ENCODE measurements at places on chromosomes 13 and 19. TPM values are rescaled to one million over a fixed set of nuclear protein-coding genes. Genes with fewer than 3 reads are reported as not detected.

The ANO8 gene
- 13.5 TPM for total RNA-seq

DNA sequence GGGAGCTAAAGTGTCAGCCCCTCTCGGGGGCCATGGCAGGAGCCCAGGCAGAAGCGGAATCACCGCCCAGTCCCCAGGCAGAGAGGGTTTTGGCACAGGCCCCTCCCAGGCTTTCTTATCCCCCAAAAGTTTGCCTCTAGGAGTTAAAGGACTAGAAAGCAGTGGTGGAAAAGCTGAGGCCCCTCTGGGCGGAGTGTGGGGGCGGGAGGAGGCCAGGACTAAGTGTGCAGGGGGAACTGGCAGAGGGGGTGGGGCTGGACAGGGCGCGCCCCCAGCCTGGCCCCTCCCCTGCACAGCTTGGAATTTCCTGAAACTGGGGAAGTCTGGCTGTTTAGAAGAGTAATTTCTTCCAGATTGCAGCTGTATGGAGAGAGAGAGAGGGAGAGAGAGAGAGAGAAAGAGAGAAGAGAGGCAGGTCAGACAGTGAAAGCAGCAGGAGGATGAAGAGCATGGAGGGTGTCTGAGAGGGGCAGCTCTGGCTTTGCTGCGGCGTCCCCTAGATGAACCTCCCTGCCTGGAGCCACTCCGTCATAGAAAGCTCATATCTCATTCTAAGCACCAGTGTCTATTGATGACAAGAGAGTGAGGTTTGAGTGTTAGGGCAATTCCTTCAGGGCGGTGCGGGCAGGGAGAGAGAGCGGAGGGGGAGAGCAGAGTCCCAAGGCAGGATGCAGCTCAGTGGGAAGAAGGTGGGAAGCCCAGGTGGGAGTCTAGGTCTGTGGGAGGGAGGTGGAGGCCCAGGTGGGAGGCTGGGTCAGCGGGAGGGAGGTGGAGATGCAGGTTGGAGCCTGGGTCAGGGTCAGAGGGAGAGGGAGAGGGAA is at the start of gene CDC42EP5:
CDC42EP5 (minus strand) TSS at position 226 of the 821 bp plus-strand sequence. CDS start 7,749 bp downstream, outside the sequence.
- no peak for DNase-seq

The ZNF492 gene
- not detected for total RNA-seq

GRCh38 chr13:97526556-97526955 is 92.6 kb downstream of the RAP2A start:
- no peak for DNase-seq

The GPR12 gene
- not detected for total RNA-seq

The GRAMD1A gene
- total RNA-seq, result 133 TPM

- peak; percentile 30 for DNase-seq
These were observed 452 bp downstream of the PIAS4 start for GRCh38 chr19:4007836-4008539.

GRCh38 chr13:99751517-99752199 is 219.9 kb downstream of the ZIC5 start:
- no peak for DNase-seq

- DNase-seq, result no peak
These were observed 27.1 kb downstream of the ACTN4 start for GRCh38 chr19:38674388-38675171.

The ZNF816 gene
- 8.6 TPM for total RNA-seq

GRCh38 chr13:42656161-42656560 is 82.2 kb downstream of the TNFSF11 start:
- DNase-seq, result no peak

- no peak for DNase-seq
These were observed 7.8 kb downstream of the MKNK2 start for GRCh38 chr19:2043251-2043641.

- DNase-seq, result no peak
These were observed 782.0 kb downstream of the SLITRK1 start for GRCh38 chr13:83100237-83100636.

The DNMT1 gene
- 699 TPM for total RNA-seq

The KLK12 gene
- total RNA-seq, result not detected

The ANGPTL4 gene
- not detected for total RNA-seq

DNA sequence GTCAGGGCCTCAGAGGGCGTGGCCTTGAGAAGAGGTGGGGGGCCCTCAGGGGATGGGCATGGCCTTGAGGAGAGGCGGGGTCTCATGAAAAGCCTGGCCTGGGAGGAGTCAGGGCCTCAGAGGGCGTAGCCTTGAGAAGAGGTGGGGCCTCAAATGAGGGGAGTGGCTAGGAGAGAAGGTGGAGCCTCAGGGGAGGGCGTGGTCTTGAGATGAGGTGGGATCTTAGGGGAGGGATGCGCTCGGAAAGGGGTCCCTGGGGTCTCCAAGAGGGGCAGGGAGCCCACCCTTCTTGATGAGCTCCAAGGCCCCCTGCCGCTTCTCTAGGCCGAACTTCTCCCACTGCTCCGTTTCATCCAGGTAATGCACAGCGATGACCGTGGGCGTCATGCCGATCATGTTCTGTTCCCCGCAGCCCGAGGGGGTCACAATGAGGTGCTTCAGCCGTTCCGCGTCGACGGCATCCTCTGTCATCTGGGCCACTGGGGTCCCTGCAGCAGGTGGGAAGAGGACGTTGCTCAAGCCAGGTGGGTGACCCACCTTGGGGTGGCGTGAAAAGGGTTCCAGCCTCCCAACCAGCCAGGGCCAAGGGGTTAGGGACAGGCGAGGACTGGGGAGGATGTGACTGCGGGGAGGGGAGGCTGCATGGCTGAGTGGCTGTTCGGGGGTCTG is 24.3 kb upstream of the TNFSF14 start:
- peak; percentile 77 for DNase-seq

GRCh38 chr19:14516746-14517438 is 1.3 kb downstream of the DNAJB1 start:
- DNase-seq, result peak; percentile 26

GRCh38 chr13:99639126-99639525 is 137.9 kb downstream of the TM9SF2 start:
- DNase-seq, result no peak

GRCh38 chr13:61275251-61275650 is 140.4 kb downstream of the PCDH20 start:
- no peak for DNase-seq

DNA sequence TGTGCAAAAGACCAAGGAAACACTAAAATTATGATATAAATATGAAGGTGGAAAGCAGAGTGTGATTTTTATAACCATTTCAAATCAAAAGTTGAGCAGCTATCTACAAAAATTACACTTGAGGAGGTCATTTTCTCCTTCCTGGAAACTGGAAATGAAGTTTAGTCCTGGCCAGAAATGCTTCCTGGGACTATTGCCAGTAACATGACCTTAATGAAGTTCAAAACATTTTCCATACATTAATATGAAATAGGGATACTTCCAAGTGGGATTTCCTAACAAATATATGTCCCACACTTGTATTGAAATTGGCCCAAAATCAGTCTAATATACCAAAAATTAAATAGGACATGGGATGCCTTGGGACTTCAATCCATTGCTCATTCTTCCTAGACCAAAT is 1556.8 kb upstream of the MIR17HG start:
- no peak for DNase-seq

- peak; percentile 16 for DNase-seq
These were observed 369.9 kb downstream of the PCDH9 start for GRCh38 chr13:66859934-66860877.

The OR7A5 gene
- total RNA-seq, result not detected

DNA sequence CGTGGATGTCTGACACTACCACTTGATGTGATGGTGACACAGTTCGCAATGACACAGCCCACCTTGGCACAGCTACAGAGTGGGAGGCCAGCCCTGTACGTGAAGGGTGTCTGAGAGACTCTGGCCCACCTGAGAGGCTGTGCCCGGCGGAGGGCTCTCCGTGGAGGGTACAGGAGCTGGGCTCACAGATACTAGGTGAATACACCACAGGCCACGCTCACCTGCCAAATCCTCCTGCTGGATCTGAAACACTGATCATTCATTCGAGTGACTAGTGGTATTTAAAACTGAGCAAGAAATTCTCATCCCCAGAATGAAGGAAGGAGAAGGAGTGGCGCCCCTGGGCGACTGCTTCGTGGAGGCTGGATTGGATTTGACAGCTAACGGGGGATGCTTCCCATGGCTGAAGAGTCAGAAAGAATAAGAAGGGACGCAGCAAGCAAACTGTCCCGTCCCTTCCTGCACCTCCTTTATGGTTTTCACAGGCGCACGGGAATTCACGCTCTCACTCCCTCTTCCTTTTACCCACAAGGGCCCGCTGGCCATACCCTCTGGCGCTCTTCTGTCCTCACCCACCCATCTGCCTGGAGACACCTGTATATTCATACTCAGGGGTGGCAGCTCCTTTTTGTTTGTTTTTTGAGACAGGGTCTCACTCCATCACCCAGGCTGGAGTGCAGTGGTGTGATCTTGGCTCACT is 25.0 kb downstream of the CEBPG start:
- no peak for DNase-seq

GRCh38 chr13:93180356-93180969 is 46.1 kb upstream of the GPC6 start:
- no peak for DNase-seq

- DNase-seq, result no peak
These were observed 21.9 kb downstream of the NAXD start for GRCh38 chr13:110637275-110637674.

DNA sequence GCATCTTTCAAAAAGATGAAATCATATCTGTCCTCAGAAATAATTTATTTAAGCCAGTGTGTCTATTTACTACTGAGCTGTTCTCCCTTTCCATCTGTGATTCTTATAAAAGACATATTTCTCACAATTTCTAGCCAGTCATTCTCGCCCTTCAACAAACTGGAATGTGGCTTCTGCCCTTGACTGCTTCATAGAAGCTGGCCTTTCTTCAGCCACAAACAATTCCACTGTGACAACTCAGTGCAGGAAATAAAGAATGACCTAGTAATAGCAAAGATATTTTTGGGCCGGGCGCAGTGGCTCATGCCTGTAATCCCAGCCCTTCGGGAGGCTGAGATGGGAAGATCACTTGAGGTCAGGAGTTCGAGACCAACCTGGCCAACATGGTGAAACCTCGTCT is 655.5 kb downstream of the PCDH9 start:
- no peak for DNase-seq

DNA sequence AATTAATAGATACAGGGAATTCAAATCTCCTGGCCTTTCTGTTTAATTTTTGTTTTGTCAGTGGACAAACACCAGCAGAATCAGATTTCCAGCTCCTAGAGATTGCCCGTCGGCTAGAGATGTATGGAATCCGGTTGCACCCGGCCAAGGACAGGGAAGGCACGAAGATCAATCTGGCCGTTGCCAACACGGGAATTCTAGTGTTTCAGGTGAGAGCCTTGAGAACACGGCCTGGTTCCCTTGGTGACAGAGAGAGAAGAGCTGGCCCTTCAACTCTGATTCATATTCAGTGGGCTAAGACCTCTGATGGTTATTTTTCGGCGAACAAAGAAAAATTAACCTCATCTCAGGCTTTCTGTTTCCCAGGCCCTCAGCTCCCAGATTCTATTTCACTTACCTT is 191.3 kb downstream of the STK24 start:
- DNase-seq, result no peak

GRCh38 chr19:34254698-34255432 is 511 bp downstream of the GARRE1 start:
- peak; percentile 58 for DNase-seq

DNA sequence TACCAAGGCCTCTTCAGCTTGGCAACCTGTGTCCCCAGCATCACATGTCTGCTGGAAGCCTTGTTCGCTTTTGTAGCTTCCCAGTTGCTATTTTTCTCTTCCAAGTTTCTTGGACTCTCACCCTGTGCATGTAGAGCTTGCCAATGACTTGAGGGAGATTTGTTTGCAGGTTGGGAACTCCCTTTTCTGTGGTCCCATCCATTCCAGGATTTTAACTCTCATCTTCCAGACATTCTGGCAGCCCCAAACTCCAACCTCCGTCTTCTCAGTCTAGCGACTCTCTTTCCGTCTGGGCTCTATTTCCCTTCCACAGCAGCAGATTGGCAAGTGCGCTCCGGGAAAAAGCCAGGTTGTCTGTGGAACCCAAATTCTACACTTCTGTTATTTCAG is 9.0 kb downstream of the PLAUR start:
- no peak for DNase-seq

DNA sequence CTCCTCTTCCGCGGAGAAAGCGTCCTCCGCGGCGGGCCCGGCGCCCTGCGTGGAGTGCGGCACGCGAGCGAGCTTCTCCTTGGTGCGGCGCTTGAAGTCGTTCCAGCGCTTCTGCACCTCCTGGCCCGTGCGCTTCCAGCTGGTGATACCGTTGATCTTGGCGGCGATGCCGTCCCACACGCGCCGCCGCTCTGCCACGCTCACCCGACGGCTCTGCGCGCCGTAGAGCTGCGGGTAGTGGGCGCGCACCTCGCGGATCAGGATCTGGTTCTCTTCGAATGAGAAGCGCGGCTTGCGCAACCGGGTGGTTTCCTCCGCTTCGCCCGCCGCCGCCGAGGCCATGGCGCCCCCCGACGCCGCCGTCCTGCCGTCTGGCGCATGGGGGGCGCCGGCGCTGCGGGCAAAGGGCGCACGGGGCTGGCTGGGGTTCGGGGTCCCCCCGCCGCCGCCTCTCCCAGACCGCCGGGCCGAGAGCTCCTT is 941 bp downstream of the MYPOP start:
- DNase-seq, result no peak
